ENCODE measurements at places on chromosomes 5 and 9.

DNA sequence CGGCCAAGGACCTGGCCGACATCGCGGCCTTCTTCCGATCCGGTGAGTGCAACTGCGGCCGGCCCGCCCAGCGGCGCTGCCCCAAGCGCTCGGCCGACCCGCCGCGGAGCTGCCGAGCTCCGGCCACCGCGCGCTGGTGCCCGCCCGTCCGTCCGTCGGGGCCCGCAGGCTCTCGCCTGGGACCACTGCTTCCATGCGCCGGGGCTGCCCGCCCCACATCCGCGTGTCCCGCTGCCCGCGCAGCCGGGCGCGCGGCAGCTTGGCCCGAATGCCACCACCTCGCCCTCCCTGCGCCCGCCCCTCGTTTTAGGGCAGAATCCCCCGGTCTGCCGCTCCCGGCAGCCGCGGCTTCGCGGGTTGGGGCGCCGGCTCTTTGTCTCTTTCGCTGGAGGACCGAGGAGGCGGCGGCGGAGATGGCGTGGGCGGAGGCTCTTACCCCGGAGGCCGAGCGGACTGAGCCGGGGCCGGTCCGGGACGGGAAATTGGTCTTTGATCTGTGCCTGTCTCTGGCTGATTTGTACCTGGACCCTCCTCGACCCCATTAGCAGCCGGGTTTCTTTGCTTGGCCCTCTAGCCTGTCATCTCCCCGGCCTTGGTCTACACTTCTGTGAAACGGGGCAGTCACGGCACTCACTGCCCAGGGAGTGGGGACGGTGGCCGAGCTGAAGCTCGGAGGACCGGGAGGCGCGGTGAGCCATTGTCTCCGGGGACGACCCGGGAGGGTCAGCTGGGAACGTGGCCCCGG lies 871 bp downstream of the TRIO start:
- DNase-seq = peak; percentile 32

DNA sequence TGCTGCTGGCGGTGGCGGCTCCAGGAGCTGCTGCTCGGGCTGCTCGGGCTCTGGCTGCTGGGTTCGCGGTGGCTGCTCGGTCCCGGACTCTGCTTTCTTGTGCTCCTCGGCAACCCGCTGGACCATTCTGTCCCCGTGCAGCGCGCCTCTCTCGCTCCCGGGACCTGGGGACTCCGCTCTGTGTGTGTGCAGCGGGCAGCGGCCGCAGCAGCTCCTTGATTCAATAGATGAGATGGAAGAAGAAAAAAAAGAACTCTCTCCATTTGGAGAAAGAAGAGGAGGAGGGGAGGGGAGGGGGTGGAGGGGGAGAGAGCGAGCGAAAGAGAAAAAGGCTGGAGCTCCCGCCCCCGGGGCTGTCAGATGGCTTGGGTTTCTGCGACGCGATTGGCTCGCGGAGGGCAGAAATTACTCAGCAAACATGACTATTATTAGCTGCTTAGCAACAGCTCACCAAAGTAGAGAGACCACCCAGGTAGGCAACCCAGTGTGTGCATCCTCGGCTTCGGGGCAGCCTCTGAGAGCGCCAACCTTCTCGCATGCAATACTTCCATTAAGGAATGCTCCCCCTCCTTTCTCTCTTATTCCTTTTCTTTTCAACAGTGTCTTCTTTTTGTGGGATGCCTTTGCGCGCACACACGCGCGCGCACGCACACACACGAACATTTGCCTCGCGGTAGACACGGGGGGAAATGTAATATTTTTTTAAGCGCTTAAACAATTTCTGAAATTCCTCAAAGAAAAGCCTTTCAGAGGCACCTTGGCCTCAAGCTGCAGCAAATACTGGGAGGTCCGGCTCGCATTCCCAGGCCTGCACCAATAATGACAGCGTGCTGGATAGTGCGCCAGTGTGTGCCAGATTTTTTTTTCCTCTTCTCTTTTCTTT lies 7.6 kb downstream of the PTCH1 start:
- peak; percentile 67 for DNase-seq

DNA sequence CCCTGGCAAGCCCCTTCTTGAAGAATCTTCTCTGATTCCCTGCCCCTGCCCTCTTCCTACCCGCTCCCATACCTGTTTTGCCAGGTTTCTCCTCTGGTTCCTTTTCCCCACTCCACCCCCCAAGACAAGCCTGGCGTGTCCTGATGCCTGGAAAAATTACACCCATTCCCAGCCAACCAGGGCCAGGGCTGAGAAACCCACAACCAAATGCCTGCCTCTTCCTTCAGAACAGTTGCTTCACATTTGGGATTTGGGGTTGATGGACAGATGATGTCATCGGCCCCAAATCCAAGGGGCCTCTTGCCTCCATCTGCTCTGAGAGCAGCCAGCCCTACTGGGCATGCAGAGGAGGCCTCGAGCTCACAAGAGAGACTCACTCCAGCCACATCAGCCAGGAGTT lies 8.8 kb upstream of the NEK6 start:
- DNase-seq = peak; percentile 20

GRCh38 chr5:65913519-65913918 lies 12.9 kb upstream of the ERBIN start:
- DNase-seq = no peak

DNA sequence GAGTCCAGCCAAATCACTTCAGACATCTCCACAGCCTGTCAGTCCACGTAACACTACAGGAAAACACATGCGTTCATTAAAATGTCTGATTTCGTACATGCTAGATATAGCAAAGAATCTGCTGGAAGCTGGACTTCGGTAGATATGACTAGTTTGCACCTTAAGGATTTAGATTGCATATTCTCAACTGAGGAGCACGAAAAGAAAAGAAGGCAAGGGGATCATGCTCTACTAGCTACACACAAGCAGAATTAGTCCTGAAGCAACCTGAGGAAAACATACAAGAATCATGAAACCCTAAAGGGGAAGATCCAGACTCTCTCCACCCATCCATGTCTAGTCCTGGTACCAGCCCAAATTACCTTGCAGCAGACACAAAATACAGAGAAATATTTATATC lies 36.1 kb upstream of the SSBP2 start:
- DNase-seq = no peak

DNA sequence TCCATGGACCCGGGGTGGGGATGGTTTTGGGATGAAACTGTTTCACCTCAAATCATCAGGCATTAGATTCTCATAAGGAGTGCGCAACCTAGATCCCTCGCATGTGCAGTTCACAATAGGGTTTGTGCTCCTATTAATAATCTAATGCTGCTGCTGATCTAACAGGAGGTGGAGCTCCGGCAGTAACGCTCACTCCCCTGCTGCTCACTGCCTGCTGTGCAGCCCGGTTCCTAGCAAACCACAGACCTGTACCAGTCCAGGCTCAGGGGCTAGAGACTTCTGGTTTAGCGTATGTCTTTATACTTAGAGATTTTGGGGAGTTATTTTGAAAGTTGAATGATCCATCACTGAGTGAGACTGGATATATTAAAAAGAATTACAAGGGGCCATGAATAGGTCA lies 50.2 kb downstream of the RICTOR start:
- DNase-seq = no peak

GRCh38 chr5:82570-82969 lies 9.4 kb upstream of the PLEKHG4B start:
- no peak for DNase-seq

- no peak for DNase-seq
Measured at GRCh38 chr5:174317256-174317894, 271.9 kb downstream of the NSG2 start.

- DNase-seq = peak; percentile 8
Measured at GRCh38 chr5:352639-353611, 31.4 kb downstream of the AHRR start.

GRCh38 chr9:81086416-81086815 lies 602.9 kb downstream of the TLE1 start:
- no peak for DNase-seq

- DNase-seq = no peak
Measured at GRCh38 chr5:173583346-173583745, 33.1 kb downstream of the BOD1 start.

DNA sequence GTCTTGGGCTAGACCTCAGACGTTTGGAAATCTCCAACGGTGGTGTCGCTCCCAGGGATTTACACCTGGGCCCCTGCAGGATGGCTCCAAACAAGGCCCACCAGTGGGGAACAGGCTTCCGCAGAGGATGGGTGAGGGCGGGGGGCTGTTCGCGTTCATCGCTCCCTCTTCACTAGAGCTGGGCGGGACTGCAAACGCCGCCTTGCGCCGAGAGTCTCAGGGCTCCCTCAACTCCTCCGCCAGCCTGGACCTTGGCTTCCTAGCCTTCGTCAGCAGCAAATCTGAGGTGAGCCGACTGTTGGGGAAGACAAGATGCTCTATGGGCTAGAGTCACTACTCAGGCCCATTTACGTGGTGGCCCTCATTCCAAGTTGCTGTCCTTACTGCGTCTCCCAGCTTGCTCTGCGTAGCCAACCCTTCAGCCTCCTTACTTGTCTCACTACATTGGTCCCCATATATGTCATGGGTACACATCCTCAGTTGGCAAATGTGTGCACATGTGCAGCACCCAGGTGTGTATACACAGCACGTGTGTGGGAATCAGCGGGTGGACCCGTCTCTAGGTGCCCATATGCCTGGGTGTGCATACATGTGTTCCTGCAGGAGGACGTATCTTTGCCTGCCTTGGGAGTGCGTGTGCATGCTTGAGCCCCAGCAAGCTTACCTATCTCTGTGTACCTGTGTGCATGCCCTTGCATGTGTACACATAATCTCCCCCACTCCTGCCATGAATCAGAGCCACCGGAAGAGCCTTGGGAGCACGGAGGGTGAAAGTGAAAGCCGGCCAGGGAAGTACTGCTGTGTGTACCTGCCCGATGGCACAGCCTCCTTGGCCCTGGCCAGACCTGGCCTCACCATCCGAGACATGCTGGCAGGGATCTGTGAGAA lies 10.5 kb downstream of the RGS14 start:
- no peak for DNase-seq

GRCh38 chr9:126123927-126124326 lies 202.7 kb upstream of the MVB12B start:
- DNase-seq = no peak

DNA sequence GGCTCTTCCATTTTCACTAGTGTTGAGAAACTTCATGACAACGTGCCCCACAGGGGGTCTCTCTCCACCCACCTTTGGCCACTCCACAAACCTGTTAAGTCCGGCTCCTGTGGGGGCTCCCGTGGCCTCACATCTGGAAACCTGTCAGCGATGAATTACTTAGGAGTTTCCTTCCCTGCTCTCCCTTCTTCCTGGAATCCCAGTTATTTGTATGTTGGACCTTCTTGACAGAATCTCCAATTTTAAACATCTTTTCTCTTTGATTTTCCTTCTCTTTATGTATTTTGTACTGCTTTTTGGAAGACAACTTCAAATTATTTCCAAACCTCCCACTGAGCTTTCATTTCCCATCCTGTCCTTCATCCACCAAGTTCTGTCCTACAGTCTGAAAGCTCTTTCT lies 55.1 kb upstream of the NRARP start:
- DNase-seq = no peak

DNA sequence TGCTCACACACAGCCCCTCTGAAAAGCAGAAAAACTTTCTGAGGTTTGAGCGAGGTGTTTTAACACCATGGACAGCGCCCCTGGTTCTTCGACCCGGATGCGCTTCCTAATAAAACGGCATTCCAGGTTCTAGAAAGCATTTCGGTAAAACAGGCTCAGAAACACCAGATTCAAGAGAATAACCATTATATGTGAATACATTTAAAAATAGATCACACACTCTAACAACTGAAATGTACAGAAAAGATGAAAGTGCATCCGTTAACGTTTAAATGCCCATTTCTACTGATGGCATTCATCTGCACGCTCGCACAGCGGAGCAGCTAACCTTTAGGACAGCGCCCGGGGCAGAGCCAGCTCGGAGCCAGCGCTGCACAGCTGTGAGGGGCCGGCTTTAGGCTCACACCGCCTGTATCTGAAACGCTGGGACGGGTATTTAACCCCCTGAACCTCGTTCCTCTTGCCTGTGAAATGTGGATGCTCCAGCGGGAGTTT lies 26.3 kb upstream of the TENT4A start:
- no peak for DNase-seq

DNA sequence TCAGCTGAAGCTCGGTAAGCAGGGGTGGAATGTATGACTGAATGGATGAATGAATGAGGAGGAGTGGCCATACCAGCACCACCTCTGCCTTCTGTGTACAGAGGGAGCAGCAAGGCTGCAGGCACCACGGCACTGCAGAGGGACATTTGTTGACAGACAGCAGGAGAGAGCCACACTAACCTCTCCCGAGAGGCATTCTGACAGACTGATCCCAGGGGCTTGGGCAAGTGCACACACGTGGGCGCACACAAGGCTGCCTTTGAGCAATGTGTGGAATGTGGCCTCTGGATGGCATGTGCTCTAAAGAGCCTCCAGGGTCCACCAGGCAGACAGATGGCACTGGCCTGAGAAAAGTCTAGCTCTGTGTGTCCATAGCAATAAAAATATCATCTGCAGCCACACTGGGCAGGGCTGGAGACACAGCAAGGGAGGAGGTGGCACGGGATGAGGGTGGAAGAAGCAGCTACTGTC lies 111.8 kb downstream of the ACTL7B start:
- peak; percentile 59 for DNase-seq

- no peak for DNase-seq
Measured at GRCh38 chr5:30357371-30357770, 836.1 kb upstream of the CDH6 start.

DNA sequence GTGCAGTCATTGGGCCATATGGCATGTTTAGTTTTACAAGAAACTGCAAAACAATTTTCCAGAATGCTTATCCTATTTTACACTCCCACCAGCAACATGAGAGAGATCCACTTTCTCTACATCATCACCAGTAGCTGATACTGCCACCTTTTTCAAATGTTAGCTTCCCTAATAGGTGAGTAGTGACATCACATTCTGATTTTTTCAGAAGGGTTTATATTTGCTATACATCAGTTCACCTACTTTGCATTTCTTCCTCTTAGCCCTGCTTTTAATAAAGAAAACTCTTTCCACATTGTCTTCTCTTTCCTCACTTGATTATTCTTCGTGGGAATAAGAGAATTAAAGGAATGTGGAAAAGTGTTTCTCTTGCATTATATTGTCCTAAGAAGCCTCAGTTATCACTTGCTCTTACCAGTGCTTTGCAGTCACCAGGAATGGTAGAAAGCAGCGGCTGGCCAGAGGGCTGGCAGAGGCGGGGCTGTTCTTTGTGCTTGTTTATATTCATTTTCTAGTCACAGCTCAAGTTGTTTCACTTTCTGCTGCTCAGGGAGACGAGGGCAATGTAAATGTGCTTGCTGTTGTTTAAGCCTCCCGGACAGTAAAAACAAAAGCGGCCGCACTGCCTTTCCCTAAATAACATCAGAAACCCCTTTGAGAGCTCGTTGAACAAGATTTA lies 164.8 kb downstream of the HSD17B3 start:
- DNase-seq = no peak

Data from breast epithelium (tissue), 4 donors.